ENCODE measurements at places on chromosomes 7 and 10.

DNA sequence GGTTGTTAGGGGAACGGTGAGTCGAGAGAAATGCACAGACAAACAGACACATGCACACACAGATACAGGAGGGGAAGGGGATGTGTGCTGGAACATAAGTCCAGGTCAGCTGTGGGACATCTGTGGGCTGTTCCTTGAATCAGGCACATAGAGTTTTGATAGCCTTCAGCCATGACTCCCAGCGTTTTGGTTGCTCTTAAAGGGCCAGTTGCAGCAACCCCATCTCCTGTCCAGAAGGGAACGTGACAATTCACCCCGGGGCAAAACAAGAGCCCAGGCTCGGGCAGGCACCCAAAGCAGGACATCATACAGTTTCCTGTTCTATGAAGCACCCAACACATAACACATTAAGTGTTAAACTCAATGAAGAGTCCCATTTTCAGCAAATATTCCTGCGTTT is 9.6 kb downstream of the INSYN2A start:
- no peak for DNase-seq

DNA sequence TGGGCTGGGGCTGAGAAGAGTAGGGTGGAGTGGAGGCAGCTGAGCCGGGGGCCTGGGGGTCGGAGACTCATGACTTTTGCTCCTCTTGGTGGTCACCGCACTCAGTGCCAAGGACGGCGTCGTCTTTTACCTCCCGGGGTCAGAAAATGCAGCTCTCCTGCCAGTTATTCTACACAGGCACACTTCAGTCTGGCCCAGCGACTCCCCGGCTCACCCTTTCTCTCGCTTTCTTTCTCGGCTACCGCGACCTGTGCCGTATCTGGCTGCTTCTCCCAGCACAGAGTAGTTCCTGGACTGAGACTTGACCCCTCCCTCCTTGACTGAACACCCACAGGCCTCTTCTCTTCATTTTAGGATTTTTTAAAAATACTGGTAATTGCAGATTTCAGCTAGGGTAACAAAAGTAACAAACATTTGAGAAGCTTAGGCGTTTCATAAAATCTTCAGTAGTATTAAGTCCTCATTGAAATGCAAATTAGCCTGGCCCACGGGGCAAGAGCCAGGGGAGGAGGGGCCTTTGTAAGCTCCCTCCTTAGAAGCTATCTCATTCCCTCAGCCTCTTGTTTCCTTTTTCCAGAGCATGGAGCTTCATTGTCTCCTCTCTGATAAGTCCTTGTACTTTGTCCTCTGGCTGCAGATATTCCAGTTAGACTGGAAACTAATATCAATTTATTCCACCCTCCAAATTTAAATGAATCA is 1.1 kb upstream of the PRLHR start:
- no peak for DNase-seq

GRCh38 chr10:98636921-98637329 is 190.2 kb upstream of the HPS1 start:
- DNase-seq: no peak

DNA sequence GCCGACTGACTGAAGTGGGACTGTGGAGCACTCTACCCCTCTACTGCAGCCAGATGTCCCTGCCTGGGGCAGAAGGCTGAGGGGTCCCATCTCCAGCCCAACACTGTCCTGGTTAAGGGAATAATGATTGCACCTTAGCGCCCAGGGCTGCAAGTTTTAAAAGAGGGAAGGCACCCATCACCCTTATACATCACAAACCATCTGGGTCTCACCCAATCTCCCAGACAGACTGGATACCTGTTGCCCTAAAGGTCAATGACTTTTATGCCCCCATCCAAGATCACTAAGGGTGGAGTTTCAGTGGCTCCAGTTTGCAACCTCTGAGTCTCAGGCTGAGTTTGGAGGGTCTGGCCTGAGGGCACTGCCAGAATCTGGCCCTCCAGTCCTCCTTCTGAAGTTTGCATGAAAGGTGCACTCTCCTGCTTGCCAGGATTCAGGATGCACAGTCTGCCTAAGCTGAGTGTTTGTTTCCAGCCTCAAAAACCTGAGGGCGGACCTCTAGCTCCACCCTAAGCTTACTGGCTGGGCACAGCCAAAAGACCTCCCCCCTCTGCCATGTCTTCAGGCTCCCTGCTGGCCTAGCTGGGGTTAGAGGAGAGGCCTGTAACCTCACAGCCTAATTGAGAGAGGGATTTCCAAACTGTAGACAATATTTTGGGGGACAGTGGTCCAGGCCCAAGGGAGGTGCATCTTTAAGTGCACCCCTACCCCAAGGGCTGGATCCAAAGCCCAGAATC is 2.5 kb upstream of the EMX2 start:
- DNase-seq: no peak

DNA sequence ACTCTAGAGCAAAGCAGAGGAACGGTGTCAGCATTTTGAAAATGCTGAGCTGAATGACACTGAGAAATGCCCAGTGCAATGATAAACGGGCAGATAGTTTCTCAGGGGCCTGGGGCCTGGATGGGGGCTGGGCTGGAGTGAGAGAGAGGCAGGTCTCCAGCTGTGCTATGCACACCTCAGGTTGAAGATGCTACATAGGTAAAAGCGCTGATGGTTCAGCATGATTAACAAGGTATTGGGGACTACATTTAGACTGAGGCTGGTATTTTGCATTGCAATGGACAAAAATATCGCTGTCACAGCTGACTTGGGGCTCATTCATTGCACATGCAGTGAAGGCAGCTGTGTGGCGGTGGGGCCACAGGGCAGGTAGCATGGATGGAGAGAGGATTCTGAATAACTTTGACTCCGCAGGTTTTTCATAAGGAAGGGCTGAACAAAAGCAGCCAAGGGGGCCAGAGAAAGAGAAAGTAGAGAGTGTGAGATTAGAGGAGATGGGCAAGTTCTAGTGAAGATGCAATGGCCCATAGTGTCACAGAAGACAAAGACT is 290.8 kb upstream of the ZNF32 start:
- no peak for DNase-seq

DNA sequence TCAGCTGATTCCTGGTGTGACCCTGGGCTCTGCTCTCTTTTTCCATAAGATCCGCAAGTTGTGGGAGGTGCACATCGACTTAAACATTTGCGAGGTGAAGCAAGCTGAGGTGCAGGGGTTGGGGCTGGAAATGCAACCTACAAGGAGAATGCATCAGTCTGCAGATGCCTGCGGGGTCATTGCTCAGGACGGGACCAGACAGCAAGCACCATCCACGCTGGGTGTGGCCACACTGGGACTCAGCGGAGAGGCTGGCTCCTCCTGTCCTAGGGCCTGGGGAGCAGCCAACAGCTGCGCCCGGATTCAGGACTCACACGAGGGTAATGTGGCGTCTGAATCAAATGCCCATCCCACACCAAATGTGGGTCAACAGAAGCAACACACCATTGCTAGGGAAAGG is 33.8 kb downstream of the STK32C start:
- DNase-seq: no peak

- no peak for DNase-seq
Measured at GRCh38 chr10:115849197-115849596, 423.8 kb downstream of the GFRA1 start.

GRCh38 chr10:11899067-11899876 is 76.1 kb downstream of the PROSER2 start:
- no peak for DNase-seq

DNA sequence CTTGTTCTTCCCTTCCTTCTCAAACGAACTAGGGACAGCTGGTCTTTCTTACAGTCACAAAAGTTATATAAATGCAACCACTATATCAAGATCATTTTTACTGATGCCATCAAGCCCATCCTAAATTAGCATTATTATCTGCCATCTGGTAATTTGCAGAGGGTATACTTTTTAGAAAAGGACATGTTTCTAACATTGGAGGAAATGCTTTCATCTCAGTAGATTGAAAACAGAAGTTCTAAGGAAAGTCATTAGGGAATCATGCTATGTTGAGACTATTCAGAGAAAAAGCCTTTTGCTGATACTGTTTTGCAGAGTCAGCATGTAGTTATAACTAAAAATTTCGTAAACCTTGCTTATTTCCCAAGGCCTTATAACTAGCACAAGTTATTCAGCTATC is 146.7 kb downstream of the WNT2 start:
- DNase-seq: no peak

DNA sequence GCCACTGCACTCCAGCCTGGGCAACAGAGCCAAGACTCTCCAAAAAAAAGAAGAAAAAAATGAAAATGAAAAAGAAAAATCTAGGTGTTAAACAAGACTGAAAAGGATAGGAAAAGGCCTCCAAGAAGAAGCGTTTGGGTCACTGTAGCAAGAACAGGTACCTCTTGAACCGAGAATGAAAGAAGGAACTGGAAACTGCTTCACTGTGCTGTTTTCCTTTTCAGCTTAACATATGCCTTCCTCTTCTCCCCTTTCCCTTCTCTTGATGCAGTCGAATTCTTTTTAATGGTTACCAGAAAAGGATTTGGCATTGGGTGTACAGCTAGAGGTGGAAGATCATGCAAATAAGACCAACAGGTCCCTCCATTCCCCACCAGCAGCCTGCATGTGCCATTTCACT is 28.1 kb downstream of the LRRC4 start:
- no peak for DNase-seq

DNA sequence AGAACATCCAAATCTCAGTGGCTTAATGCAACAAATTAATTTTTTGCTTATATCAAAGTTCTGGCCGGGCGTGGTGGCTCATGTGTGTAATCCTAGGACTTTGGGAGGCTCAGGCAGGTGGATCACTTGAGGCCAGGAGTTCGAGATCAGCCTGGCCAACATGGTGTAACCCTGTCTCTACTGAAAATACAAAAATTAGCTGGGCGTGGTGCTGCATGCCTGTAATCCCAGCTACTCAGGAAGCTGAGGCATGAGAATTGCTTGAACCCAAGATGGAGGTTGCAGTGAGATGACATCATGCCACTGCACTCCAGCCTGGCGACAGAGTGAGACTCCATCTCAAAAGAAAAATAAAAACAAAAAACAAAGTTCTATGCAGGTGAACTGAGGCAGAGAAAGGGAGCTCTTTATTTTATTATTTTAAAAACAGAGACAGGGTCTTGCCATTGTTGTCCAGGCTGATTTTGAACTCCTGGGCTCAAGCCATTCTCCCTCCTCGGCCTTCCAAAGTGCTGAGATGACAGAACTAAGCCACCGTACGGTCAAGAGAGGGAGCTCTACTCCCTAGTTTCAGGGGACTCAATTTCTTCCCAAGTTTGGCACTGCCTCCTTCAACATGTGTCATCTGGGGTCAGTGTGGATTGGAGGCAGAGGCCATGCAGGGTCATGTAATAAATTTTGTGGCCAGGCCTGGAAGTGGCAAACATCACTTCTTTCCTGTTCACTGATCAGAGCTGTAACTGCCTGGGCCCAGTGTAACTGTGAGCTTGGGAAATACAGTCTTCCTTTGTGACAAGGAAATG is 2.4 kb downstream of the ADCK2 start:
- DNase-seq: peak; percentile 81

DNA sequence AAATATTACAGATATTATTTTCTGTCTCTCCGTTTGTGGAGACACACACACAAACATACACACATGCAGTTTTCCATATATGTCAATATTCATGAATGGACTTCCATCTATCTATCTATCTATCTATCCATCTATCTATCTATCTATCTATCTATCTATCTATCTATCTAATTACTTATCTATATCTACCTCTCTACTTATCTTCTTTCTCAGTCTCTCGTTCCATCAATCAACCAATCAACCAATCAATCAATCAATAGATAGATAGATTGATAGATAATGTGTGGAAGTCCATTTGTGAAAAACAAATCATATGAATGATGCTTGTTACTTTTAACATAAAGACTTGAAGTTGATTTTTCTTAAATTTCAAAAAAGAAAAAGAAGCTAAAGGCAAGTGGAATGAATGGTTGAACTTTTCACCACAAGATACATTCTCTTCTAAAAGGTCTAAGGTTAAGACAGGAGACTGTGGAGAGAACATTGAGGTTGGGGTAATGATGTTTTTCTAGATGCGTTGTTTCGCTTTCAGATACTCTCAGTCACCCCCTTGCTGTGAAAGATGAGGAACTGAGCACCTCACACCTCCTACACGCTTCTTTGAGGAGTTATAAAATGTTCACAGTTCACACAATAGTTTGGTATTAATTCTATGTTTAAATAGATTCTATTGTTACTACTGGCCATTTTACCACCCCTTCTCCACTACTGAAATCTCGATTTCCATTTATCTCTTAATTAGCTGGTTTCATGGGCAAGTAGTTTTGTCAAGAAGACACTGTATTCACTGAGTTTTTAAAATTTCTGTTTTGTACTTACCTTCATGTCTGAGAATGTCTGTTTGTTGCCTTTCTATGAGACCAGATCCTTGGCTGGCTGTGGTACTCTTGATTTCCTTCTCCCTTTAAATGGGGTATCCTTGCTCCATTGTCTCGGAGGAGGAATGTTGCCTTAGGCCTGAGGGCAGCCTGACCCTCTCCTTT is 114.1 kb downstream of the EMX2 start:
- no peak for DNase-seq

GRCh38 chr7:107471292-107472070 is 1.6 kb downstream of the GPR22 start:
- no peak for DNase-seq

DNA sequence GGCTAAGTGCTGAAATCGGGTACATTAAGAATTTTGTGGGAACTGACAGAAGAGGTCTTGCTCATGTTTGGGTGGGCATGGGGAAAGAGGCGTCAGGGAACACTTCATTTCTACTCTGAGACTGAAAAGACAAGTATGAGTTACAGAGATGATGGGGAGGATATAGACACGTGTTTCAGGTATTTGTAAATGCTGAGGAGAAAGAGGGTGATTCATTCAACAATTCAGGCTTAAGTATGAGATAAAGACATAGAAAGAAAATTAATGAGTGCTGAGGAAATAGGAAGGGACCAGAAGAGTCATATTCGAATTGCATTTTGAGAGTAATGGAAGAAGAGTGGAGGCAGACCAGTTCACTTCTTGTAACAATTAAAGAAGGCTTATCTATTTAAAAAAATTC is 143.6 kb downstream of the HBP1 start:
- DNase-seq: no peak

DNA sequence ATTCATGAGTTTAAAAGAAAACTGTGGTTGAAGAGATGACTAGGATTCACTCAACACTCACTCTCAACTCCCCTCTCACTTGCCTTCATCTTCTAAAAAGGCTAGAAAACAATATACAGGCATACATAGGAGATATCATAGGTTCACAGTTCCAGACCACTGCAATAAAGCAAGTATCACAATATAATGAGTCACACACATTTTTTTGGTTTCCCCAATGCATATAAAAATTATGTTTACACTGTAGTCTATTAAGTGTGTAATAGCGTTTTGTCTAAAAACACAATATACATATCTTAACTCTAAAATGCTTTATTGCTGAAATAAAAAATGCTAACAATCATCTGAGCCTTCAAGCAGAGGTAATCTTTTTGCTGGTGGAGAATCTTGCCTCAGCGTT is 104.9 kb upstream of the PDE1C start:
- no peak for DNase-seq

- DNase-seq: peak; percentile 11
Measured at GRCh38 chr7:90671571-90671970, 75.5 kb downstream of the CDK14 start.

DNA sequence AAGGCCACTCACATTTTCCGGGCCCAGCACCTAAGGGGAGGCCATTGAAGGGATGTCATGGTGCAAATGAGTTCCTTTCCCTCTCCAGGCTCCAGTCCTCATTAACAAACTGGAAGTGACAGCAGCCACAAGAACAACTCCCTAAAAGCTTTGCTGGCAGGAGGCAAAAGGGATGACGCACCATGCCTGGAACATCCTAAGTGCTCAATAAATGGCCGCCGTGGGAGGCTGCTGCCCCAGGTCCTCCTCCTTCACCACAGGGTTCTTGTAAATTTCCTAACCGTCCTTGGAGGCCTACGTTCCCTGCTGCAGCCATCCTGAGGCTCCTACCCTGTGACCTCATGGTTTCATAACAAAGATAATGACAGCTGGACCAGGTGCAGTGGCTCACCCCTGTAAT is 41.3 kb upstream of the CAMK1D start:
- peak; percentile 52 for DNase-seq

GRCh38 chr7:116626886-116627285 is 45.1 kb upstream of the MET start:
- no peak for DNase-seq
